CD4-positive, alpha-beta T cell treated with Interleukin-17A for 1 hour (primary cell): ENCODE measurements at places on chromosomes 5 and 9.

DNA sequence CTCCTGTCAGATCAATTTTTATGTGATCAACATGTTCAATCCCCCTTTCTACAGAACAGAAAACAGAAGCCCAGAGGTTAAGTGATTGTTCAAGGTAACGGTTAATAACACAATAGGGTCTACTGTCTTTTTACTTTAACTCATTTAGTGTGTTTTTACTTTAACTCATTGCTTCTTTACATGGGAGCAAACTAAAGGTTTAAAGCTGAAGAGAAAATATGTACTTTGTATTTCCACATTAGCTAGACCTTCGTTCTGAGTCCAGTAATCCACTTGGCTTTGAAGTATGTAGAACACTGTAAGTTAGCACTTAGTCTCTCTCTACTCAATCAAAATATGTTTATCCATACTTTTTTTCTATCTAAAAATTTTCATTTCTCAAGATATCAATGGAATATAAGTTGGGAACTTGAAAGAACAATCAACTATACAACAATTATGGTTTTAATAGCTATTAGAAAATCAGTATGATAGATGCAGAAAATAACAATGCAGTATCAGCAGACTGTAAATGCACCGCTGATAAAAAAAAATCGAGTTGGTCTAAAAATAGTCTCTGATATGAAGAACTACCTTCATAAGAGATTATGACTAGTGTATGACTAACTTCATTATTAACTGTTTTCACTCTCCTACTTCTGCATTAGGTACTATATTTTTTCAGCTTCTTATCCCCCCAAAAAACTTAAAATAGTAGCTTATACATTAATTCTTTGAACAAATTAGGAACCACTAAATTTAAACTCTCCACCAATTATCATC is 20.6 kb downstream of the PGGT1B start:
- no peak for DNase-seq

- no peak for DNase-seq
Measured at GRCh38 chr9:107102011-107102410, 181.1 kb upstream of the RAD23B start.

- DNase-seq: no peak
Measured at GRCh38 chr9:16918920-16919319, 48.5 kb upstream of the BNC2 start.

- no peak for DNase-seq
Measured at GRCh38 chr5:142911170-142911569, 141.0 kb downstream of the ARHGAP26 start.

- DNase-seq: no peak
Measured at GRCh38 chr5:125654392-125654791, 768.8 kb upstream of the GRAMD2B start.

DNA sequence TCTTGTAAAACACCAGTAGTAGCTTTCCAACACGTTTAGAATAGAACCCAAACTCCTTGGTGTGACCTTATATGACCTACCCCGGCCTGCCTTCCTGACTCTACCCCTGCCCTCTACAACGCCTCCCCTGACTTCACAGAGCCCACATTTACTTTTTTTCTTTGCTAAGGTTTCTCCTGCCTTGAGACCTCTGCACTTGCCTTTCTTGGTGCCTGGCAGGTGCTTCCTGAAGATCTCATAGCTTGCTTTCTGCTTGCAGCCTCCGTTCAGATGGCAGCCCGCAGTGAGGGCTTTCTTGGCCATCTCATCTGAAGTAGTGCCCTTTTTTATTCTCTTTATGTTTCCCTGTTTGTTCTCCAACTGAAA is 24.3 kb downstream of the NUP214 start:
- DNase-seq: no peak
